Mucosa of descending colon (tissue), 3 donors: ENCODE measurements at places on chromosomes 3 and 15. TPM values are rescaled to one million over a fixed set of nuclear protein-coding genes. Genes with fewer than 3 reads are reported as not detected.

KNG1 gene
- 0.12 TPM for total RNA-seq

LYZL4 gene
- not detected for total RNA-seq

LMOD3 gene
- total RNA-seq = 0.34 TPM

RETNLB gene
- 51.3 TPM for total RNA-seq

ZNF662 gene
- 6.7 TPM for total RNA-seq

CFAP92 gene
- total RNA-seq = 1.5 TPM

TMEM207 gene
- not detected for total RNA-seq

SHF gene
- 14.9 TPM for total RNA-seq

GCHFR gene
- 18.2 TPM for total RNA-seq
